ENCODE measurements at places on chromosomes 4 and X.

- no peak for DNase-seq
Observed at GRCh38 chrX:87728459-87728858, 210.9 kb downstream of the KLHL4 start.

DNA sequence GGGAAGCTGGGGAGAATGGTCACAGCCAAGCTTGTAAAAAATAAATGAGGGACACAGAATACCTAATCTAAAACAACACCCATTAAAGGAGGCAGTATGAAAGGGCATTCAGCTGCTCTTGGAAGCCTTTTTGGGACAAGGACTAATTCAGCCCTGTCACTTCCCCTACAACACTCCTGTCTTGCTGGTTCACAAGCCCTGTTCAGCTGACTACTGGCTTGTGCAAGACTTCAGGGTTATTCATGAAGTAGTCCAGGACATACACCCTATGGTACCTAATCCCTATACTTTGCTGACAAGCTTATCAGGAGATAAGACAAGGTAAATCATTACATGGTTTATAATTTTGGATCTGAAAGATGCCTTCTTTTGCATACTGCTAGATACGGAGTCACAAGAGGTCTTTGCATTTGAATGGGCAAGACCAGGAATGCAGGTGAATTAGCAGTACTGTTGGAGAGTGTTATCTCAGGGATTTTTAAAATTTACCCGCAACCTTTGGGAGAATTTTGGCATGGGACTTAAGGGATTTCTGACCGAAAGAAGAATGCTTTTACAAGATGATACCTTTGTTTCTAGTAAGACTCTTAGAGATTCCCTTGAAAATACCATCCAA is 103.2 kb upstream of the LANCL3 start:
- DNase-seq = no peak

DNA sequence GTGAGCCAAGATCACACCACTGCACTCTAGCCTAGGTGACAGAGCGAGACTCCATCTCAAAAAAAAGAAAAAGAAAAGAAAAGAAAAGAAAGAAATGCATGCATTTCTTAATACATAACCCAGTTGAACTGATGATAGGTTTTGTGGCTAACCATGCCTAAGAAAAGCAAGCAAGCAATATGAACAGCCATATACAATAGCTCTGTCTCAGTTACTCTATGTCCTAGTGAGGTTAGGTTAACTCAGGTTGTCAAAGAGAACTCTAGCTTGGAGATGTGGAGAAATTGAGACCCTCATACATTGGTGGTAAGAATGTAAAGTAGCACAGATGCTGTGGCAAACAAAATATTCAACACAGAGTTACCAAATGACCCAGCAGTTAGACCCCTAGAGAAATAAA is 167.0 kb upstream of the RASGEF1B start:
- DNase-seq = no peak

DNA sequence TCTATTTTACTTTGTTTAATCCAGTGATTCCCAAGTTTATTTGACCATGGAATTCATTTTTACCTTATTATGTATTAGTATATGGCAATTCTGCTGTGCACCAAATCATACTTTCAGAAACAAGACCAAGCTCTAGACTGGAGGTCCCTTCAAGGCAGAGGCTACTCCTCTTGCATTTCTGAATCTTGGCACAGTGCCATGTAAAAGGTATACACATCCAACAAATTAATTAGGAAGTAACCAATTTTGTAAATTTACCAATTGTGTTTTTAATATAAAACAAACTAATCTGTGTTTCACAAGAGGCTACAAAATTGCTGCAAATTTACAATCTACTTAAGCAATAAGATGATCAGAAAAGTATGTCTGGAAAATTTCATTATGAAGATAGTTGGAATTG is 712.2 kb upstream of the HS3ST1 start:
- no peak for DNase-seq

DNA sequence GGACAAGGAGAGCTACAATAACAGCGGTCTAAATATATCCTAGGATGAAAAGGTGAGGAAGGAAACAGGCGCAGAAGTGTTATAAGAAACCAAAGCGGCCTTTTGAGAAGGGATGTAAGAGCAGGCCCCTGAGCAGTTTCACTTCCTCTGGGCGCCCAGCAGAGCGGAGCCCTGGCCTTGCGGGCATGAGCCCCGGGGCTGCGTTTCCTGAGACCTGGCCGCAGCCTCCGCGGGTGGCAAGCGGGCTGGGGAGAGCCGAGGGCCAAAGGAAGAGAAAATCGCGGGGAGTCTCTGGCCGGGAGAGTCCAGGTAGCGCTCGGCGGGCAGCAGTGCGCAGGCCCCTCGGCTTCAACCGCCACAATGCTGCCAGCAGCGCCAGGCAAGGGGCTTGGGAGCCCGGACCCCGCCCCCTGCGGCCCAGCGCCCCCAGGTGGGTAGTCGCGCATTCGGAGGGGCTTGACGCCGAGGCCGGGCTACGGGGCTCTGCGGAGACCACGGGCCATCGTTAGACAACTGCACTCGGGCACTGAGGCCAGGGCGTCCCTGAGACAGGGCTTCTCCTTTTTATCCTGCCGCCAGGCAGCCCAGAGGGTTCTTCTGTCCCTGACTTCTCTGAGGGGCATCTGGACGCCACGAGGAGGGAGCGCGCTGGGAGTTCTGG is at the start of gene BANK1:
BANK1 (plus strand) TSS at position 210 of the 661 bp plus-strand sequence; CDS start at position 361, 151 bp downstream.
- peak; percentile 18 for DNase-seq

DNA sequence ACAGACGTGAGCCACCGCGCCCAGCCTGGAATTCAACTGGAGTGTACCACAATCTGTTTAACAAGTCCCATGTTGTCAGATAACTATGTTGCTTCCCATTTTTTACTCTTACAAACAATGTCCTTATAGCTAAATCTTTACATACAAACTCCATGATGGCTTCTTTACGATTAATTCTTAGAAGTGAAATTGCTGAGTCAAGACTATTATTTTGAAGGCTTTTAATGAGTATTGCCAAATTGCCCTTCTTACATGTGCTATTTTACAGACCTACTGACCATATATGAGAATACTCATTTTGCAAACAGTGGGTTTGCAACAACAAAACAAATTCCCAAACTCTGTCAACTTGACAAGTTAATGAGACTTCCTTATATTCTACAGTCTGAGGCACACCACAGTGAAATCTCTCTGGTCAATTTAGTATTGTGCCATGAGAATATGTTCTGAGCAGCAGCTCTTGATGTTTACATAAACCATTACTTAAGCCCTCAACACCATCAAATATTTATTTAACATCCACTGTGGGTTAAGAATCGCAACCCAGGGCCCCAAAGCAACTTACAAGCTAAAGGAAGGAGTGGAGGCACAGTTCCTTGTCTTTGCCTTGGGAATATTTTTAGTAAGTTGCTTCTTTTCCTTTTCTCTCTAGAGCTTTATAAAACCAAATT is 128.5 kb downstream of the SPRY1 start:
- DNase-seq = no peak

GRCh38 chr4:153448003-153448731 is 18.0 kb upstream of the TMEM131L start:
- no peak for DNase-seq

- no peak for DNase-seq
Observed at GRCh38 chrX:6904156-6904555, 243.4 kb upstream of the STS start.

- DNase-seq = no peak
Observed at GRCh38 chr4:84691170-84691691, 108.3 kb downstream of the CDS1 start.

DNA sequence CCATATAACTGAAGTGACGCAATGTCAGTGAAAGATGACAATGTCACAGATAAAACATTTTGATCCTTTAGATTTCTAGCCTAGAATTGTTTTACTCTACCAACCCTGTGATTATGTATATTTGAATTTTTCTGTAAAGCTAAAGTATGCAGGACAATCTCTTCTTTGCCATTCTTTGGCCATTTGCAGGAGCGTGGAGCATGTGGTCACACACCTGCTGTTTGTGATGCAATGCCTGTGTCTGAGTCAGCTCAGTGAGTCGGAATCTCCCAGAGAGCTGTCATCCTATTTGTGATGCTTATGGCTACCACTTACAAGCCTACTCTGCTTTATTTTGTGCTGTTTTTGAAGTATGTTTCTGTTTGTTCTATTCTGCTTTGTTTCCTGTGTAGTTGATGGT is 214.5 kb downstream of the NAF1 start:
- no peak for DNase-seq

DNA sequence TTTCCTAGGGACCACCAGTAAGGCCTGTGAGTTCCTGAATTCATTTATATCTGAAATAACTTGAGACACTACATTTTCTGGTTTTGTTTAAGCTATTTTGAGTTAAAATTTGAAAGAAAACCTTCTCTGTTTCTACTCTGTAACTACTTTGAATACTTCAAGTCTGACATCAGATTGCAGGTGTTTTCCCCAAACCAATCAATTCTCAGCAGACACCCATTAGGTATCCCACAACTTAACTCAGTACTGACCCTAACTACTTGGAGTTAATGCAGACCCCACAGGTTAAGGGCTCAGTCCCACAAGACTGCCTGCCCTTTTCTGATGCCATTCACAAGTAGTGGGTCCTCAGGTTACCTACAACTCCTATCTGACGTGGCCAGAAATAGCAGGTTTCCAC is 1100.0 kb upstream of the SLIT2 start:
- no peak for DNase-seq

GRCh38 chrX:151004085-151004484 is 20.9 kb downstream of the HMGB3 start:
- DNase-seq = no peak

DNA sequence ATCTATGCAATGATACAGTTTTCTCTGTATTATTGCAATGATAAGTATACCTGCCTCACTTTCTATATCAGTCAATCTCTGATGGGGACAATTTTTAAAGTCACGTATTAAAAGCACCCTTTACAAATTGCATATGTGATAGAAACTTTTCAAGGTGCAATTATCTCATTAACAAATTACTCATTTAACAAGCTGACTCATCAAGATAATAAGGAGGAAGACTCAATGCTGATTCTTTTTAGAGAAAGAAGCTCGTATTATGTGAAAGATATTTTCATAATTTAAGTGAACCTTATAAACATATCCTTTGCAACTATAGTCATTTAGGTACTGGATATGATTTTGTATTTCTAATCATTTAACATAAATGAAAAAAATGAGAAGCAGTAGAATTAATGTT is 1080.9 kb upstream of the TENM3 start:
- no peak for DNase-seq

GRCh38 chr4:5458676-5459075 is 249.7 kb downstream of the EVC2 start:
- no peak for DNase-seq

GRCh38 chrX:71533851-71534561 is 1.1 kb downstream of the OGT start:
- DNase-seq = peak; percentile 55

GRCh38 chr4:94426783-94427182 is 25.0 kb upstream of the PDLIM5 start:
- no peak for DNase-seq

DNA sequence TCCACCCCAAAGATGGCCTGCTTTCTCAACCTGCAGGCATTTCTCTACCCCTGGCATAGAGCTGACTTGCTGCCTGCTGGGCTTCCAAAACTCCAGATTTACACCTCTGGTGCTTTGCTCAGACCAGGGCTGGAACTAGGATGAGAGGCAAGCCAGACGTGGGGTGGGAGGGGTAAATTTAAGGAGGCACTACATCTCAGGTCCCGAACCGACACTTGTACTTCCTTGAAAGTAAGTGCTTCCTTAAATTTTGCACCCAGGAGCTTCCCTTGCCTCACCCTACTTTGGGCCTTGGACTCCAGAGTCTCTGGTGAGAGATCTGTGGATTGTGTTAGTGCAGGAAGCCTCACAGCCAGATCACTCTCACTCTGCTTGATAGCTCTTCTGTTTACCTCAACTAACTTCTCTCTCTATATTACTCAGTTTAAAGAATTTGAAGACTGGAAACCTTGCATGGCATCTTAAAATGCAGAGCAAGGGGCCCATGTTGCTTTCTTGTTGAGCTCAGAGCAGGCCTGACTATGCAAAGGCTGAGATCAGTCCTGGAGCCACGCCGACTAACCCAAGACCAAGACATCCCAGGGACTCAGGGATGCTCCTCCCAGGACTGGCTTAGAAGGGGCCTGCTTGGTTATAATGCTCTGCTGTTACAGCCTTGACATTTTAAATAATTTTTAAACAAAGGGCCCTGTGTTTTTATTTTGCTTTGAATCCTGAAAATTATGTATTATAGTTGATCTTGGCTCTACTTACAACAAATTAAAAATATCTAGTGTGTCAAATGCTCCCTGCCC is 145.0 kb upstream of the LEF1 start:
- no peak for DNase-seq

- no peak for DNase-seq
Observed at GRCh38 chr4:142035566-142035965, 399.2 kb downstream of the IL15 start.

DNA sequence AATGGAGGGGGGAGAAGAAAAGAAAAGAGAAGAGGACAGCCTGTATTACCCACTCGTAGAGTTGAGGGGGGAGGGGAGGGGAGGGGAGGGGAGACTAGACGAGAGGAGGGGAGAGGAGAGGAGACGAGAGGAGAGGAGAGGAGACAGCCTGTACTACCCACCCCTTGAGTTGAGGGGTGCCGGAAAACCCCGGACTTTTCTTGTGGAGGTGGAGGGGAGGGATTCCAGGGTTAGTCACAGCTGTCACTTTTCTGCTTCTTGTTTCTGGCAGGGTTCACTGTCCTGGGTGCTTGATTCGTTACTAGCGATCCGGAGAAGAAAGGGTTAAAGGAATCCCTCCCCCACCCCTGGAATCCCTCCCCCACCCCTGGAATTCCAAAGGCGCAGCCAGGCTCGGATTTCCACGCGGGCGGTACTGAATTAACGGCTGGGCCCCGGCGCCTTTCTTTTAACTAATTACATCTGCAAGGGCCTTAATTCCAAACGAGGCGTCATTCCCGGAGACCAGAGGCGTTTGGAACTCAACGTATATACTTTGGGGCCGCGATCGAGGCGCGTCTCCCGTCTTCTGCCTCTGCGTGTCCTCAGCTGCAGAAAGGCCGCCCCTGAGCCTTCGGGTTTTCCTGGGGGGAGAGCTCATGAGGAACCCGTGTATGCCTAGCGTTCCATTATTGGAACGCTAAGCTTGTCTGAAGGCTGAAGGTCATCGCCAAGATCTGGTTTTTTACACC is 20.1 kb upstream of the CSF2RA start:
- DNase-seq = peak; percentile 46

Measured in activated CD4-positive, alpha-beta T cell treated with anti-CD3 and anti-CD28 coated beads, Interleukin-2, amount 50 U/mL, for 48 hours (primary cell).